ENCODE measurements at places on chromosomes 1 and 21. TPM values are rescaled to one million over a fixed set of nuclear protein-coding genes. Genes with fewer than 3 reads are reported as not detected.

Gene MPL
- not detected for total RNA-seq

Gene KIF26B
- total RNA-seq: 6.8 TPM

DNA sequence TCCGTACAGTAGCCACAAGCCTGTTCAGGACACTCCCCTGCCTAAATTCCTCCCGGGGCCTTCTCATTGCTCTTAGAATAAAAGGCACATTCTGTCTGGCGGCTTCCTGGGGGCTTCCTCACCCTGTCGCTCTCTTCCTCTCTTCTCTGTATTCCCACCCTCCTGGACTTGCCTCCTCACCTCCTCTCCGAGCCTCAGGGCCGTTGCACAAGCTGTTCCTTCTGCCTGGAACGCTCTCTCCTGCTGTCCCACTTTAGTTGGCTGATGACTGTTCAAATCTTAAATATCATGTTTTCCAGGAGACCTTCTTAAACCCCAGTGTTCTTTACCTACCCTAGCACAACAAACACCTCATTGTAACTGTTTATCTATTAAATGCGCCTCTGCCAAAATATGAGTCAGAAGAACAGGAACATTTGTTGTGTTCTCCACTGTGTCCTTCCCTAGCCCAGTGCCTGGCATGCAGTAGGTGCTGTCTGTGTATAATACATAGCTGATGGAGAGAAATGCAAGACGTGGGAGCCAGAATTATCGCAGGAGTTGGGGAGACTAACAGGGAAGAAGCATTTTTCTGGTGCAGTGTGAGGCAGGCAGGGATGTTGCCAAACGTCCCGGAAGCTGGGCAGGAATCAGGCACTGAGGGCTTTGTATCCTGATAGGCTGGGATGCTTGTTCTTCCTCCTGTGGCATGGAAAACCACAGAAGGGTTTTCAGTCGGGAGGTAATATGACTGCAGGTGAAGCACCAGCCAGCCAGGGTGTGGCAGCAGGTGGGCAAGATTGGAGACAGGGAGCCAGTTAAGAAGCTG, 24.1 kb upstream of the THRAP3 start:
- DNase-seq: peak; percentile 52

GRCh38 chr1:164225011-164225410, 334.0 kb upstream of the PBX1 start:
- no peak for DNase-seq

DNA sequence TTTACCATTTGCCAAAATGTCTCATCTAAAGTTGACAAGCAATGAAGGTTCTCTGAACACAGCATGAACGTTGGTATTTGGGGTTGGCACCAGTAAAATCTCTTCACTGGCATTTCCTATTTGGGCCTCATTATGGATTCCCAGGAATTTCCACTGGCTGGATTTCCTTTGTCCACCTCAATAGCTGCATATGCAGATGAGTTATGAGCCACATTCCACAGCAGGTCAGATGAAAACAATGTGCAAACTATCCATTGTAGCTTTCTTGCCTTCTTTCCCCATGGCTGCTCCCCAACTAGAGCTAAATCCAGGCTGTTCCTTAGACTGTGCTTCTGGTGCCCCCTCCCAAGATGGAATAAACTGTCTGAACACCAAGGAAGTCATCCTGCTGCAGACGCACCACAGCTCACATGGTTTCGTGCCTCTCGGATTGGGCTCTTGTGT, 168.1 kb upstream of the FGGY start:
- peak; percentile 93 for DNase-seq

Gene NUP133
- 35.1 TPM for total RNA-seq

Data from astrocyte (in vitro differentiated cells and primary cell).